ENCODE measurements at places on chromosomes 3 and 15. TPM values are rescaled to one million over a fixed set of nuclear protein-coding genes. Genes with fewer than 3 reads are reported as not detected.

GRCh38 chr3:130377960-130378676 is 32.6 kb downstream of the COL6A5 start:
- peaks cover 5% of the 10 kb centered on the region for H3K27me3 ChIP-seq
- no peaks in the 10 kb centered on the region for H3K4me1 ChIP-seq
- DNase-seq = no peak

GRCh38 chr15:73962433-73962832 is 29.7 kb downstream of the STOML1 start:
- no peak for DNase-seq
- H3K27ac ChIP-seq = peak overlapping the region; percentile 19
- no peak overlapping the region for H3K4me3 ChIP-seq
- H3K4me1 ChIP-seq = peaks cover 44% of the 10 kb centered on the region
- no peaks in the 10 kb centered on the region for H3K36me3 ChIP-seq
- no peaks in the 10 kb centered on the region for H3K27me3 ChIP-seq

GRCh38 chr3:78844307-78844706 is 923.5 kb downstream of the ROBO1 start:
- DNase-seq = no peak
- no peaks in the 10 kb centered on the region for H3K27me3 ChIP-seq
- no peak overlapping the region for H3K4me3 ChIP-seq
- H3K4me1 ChIP-seq = no peaks in the 10 kb centered on the region
- H3K27ac ChIP-seq = no peak overlapping the region
- no peaks in the 10 kb centered on the region for H3K36me3 ChIP-seq

DNA sequence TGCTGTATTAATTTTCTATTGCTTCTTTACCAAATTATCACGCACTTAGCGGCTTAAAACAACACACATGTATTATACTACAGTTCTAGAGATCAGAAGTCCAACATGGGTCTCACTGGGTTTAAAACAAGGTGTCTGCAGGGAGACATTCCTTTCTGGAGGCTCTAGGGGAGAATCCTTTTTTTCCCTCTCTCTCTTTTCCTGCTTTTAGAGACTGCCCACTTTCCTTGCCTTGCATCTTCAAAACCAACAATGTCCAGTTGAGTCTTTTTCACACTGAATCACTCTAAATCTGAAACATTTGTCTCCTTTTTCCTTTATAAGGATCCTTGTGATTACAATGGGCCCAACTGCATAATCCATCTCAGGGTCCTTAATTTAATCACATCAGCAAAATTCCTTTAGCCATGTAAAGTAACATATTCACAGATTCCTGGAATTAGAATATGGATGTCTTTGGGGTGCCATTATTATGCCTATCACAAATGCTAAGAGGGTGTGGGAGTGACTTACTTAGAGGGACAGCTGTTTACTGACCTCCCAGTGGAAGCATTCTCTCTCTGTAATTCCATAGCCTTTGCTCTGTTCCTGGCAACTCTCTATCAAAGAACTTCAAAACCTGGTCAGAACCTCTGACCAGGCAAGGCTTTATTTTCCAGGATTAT is 21.8 kb downstream of the CD200 start:
- H3K27me3 ChIP-seq = no peaks in the 10 kb centered on the region
- no peak overlapping the region for H3K27ac ChIP-seq
- DNase-seq = no peak
- H3K4me1 ChIP-seq = peaks cover 64% of the 10 kb centered on the region
- no peak overlapping the region for H3K4me3 ChIP-seq

DNA sequence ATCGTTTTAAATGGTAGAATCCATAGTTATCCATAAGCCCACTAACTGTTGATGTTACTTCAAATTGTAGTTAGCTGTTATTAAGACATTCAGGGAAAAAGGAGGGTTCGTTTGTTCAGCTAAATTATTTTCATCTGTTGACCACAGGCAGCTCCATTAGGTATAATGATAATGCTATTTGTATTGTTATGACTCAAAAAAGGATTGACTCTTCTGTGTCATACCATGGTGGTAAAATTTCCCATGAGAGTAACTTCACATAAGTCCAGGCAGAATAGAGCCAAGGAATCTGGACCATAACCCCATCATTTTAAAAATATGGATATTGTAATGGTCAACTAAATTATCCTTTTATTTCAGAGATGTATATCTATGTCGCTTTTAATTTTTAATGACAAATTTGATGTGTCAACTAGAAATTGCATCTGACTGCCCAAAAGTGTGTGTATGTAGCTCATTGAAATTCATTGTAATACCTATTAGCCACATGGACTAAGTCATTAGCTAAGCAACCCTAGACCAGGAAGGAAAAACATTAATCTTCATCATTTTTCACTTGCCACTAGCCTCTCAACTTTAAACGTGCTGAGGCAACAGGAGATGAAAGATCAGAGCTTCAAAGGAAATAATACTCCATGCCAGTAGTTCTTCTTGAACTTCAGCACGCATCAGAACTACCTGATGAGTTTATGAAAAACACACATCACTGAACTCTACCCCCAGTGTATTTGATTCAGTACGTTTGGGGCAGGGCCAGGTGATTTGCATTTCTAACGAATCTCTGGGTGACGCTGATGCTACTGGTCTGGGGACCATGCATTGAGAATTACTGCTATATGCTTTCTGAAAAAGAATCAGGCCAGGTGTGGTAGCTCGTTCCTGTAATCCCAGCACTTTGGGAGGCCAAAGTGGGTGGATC is 537.7 kb downstream of the UNC13C start:
- no peaks in the 10 kb centered on the region for H3K27me3 ChIP-seq
- no peak overlapping the region for H3K27ac ChIP-seq
- no peak overlapping the region for H3K4me3 ChIP-seq
- H3K4me1 ChIP-seq = peaks cover 21% of the 10 kb centered on the region

PAQR5 gene
- total RNA-seq = not detected

GRCh38 chr15:62549345-62549970 is 384.4 kb upstream of the C2CD4B start:
- H3K27me3 ChIP-seq = no peaks in the 10 kb centered on the region
- H3K4me3 ChIP-seq = no peak overlapping the region
- H3K36me3 ChIP-seq = no peaks in the 10 kb centered on the region

SEMA3F gene
- 0.25 TPM for total RNA-seq

- H3K27me3 ChIP-seq = no peaks in the 10 kb centered on the region
- H3K36me3 ChIP-seq = peaks cover 29% of the 10 kb centered on the region
- DNase-seq = no peak
- H3K27ac ChIP-seq = peak overlapping the region; percentile 52
- peaks cover 55% of the 10 kb centered on the region for H3K4me1 ChIP-seq
These were observed 26.2 kb upstream of the IL20RB start for GRCh38 chr3:136931606-136932005.

- no peaks in the 10 kb centered on the region for H3K4me1 ChIP-seq
- DNase-seq = no peak
- no peak overlapping the region for H3K4me3 ChIP-seq
- no peaks in the 10 kb centered on the region for H3K36me3 ChIP-seq
- no peak overlapping the region for H3K27ac ChIP-seq
These were observed 156.3 kb downstream of the FRMD5 start for GRCh38 chr15:44038755-44039191.

FMN1 gene
- 1.1 TPM for total RNA-seq

STAC gene
- total RNA-seq = not detected

KATNBL1 gene
- 41.3 TPM for total RNA-seq

DNA sequence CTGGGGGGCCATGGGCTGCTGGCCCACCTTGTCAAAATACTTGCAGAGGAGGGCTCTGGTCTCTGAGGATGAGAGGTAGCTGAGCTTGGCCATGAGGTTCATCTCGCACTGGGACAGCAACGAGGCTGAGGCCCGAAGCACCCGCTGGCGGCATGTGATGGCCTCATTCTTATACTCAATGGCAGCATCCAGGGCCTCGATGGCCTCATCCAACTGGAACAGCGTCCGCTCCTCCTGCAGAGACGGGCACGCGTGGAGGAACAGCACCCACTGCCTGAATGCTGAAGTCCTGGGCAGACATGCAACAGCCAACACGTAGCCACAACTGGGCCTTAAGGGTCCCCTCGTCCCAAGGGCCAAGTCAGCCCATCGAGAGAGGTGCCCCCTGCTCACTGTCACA is 25.0 kb downstream of the KIF7 start:
- no peak overlapping the region for H3K27ac ChIP-seq
- H3K27me3 ChIP-seq = no peaks in the 10 kb centered on the region
- no peak for DNase-seq
- H3K36me3 ChIP-seq = peaks cover 27% of the 10 kb centered on the region
- H3K4me3 ChIP-seq = no peak overlapping the region

GRCh38 chr15:22262613-22263020 is 182.3 kb downstream of the OR4M2 start:
- no peak for DNase-seq
- peaks cover 11% of the 10 kb centered on the region for H3K27me3 ChIP-seq
- no peak overlapping the region for H3K27ac ChIP-seq

CLDN18 gene
- total RNA-seq = not detected

DNA sequence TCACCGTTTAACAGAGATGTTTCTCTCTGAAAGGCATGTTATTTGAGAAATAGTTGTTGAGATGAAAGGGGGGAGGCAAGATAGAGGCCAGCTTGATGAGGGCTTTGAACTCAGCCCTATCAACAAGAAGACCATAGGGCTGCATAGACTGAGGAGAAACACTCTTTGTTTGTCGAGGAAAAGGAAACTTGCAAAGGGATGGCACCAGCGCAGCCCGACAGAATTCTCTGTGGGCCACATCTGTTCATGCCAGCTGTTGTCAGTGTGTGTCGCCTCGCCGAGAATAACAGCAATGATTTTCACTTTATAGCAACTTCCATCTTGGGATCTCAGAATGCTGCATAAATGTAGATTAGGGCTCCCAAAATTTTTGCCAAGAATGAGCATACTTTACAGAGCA is 478.3 kb upstream of the TPRG1 start:
- no peak overlapping the region for H3K27ac ChIP-seq
- DNase-seq = no peak
- H3K36me3 ChIP-seq = no peaks in the 10 kb centered on the region
- H3K4me3 ChIP-seq = no peak overlapping the region
- peaks cover 26% of the 10 kb centered on the region for H3K4me1 ChIP-seq

- peaks cover 4% of the 10 kb centered on the region for H3K4me1 ChIP-seq
- peaks cover 8% of the 10 kb centered on the region for H3K27me3 ChIP-seq
- H3K36me3 ChIP-seq = no peaks in the 10 kb centered on the region
- DNase-seq = no peak
These were observed 200.1 kb upstream of the GAP43 start for GRCh38 chr3:115423170-115423569.

PIGZ gene
- 1.7 TPM for total RNA-seq
